Nucleus accumbens (tissue), 56 donors: ENCODE measurements at places on chromosomes 7 and 10.

- no peak for DNase-seq
Observed at GRCh38 chr10:70125918-70126552, 6.6 kb downstream of the AIFM2 start.

GRCh38 chr7:115937960-115938359, 92.6 kb downstream of the TFEC start:
- DNase-seq: no peak

DNA sequence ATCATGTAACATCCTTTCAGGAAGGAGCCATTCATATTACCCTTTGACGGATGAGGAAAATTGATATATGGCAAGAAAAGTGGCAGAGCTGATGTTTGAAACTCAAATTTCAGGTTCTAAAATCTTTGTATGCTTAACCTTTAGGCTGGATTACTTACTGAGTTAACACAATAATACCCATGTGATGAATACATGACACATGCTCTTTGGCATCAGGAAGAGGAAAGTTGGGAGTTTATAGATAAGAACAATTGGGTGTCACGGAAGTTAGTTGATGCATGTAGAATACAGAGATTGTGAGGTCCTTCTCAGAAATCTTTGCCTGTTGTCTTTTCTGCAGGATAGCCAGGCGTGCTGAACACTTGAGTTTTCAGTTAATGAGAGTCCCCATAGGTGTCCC, 572.1 kb upstream of the POM121L12 start:
- no peak for DNase-seq

DNA sequence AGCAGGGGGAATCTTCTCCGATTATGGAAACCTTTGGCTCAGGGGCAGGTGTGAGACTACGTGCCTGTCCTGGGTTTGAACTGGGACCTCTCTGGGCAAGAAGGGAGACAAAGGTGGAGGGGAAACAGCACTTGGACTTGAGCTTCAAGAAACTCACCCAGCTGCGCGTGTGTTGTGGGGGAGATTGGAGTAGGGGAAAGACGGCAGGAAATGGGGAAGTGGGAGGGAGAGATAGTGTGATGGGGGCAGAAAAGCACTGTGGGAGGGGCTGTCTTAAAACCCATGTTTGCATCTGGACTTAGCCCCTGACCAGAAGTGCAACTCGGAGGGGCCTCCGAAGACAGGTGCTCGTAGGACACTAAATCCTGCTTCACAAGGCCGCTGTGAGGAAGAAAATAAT, 107.0 kb downstream of the HIP1 start:
- DNase-seq: no peak

- DNase-seq: no peak
Observed at GRCh38 chr7:11540271-11540761, 291.7 kb downstream of the THSD7A start.

DNA sequence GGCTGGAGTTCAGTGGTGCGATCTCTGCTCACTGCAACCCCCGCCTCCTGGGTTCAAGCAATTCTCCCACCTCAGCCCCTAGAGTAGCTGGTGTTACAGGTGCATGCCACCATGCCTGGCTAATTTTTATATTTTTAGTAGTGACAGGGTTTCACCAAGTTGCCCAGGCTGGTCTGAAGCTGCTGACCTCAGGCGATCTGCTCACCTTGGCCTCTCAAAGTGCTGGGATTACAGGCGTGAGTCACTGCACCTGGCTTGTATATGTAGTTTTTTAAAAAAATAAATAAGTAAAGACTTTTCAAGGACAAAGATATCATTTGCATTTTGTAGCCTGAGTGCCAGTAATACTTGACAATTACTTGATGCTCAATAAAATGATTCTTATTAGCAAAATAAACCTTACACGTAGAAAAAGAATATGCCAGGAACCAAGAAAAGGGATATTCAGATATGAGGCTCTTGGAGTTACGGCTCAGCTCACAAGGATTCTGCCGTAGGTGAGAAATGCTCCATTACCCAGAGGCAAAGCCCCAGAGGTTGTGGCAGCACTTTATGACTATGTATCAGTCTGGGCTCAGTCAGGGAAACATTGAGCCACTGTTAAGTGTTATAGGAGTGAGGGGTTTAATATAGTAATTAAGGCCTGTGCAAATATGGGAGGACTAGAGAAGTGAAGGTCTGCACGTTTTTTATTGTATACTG, 98.5 kb downstream of the TPST1 start:
- DNase-seq: no peak
